ENCODE measurements at places on chromosomes 5 and 9.

DNA sequence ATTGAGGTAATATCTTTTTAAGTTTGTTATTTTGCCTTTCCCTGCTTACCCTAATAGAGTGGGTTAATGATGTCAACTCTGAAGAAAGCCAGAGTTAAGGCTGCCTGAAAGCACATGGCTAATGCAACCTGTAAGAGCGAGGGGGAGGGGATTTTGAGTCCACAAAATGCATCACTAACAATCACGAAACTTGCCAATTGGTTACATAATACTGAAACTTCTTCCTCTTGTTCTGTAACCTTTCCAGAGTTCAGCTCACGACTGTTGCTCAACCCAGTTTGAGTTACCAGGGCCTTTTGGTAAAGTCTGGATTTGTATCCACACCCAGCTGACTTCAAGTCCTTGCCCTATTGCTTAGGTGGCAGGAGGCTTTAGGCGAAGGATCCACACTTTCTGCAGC is 308.8 kb downstream of the EFNA5 start:
- no peak for DNase-seq

DNA sequence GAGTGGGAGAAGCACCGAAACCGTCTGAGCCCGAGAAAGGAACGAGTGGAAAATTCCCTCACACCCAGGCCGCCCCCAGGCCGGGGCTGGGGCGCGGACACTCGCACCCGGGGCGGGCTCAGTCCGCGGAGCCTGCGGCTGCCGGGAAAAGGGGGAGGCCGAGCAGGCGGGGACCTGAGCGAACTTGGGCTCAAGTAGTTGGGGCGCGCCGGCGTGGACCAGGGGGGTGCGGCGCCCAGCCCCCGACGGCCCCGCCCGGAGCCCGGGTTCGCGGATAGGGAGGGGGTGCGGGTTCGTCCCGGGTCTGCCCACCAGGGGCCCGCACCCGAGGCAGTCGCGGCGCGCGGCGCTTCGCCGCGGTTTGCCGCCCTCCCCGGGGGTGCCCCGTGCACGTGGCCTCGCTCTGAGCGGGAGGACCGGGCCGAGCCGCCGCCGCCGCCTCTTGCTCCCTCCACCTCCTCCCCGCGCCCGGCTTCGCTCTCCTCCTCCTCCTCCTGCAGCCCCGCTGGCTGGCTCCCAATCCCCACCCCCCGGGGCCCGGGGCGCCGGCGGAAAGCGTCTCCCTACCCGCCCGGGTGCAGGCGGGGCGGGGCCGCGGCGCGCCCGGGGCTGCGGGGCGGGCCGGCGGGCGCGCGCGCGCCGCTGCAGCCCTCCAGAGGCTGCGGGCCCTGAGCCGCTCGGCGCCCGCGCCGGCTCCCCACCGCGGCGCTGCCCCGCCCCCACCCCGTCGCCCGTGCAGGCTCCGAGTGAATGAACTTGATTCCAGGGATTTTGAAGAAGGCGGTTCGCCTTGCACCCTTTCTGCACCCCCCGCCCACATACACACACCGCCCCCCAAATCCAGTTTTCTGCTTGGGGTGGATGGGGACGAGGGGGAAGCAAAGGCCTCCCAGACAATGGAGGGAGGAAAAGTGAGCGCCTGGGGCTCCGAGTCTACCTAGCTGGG is 1.3 kb upstream of the NFIB start:
- DNase-seq, result no peak

DNA sequence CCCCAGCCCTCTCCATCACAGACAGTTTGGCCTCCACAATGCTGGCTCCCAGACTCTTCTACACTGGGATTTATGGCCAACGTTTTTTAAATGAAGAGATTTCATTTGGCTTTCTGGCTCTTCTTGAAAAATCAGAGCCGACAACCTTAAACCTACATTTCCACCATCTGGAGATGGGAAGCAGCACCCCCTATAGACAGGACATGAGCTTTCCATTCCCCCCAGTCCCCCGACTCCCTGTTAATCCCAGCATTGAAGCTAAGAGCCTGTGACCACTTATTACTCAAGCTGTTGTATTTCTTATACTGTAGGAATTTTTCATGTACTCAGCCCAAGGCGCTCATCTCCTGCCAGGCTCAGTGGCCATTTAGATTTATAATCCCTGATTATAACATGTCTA is 34.0 kb upstream of the AFAP1L1 start:
- no peak for DNase-seq

GRCh38 chr5:40484495-40484894 is 195.2 kb upstream of the PTGER4 start:
- DNase-seq, result no peak

DNA sequence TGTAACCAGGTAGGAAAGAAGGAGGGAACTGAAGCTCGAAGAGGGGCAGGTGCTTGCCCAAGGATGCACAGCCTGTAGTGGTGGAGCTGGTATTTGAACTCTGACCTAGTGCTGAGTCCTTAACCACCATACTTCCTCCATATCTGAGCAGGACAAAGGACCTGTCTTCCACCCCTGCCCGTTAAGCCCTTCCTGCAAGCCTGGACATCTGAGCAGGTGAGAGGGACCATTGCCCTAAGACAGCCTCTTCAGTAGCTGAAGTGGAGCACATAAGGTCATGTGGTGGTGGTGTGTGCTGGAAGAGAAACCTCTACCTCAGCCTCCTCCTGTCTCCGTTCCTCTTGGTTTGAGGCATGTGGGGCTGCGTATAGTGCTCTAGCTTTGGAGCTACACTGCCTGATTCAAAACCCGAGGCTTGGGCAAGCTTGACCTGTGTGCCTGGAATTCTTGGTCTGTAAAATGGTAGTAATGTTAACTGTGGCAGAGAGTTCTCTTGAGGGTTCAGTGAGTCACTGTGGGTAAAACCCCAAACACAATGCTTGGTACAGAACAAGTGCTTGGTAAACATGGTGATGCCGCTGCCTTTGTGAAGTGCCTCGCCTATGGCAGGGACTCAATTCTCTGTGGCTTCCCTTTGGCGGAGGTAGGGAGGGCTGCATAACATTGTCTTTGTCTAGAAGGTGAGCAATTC is 7.4 kb downstream of the GALNT10 start:
- DNase-seq, result no peak

DNA sequence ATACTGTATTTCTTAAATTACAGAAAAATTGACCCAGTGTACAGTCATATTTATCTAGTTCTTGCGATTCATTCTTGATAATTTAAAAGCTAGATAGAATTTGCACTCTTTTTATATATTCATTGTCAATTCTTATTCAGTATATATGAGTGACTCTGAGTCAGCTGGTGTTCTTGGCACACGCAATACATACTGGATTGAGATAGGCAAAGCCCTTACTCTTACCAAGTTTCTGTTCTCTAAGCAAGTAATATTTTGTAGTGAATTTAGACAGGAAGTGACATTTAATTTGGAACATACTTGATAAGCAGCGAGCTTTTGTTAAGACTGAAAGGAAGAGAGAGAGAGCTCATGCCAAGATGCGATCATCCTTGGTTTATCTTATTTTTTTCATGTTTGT is 57.7 kb downstream of the GPBP1 start:
- DNase-seq, result no peak

DNA sequence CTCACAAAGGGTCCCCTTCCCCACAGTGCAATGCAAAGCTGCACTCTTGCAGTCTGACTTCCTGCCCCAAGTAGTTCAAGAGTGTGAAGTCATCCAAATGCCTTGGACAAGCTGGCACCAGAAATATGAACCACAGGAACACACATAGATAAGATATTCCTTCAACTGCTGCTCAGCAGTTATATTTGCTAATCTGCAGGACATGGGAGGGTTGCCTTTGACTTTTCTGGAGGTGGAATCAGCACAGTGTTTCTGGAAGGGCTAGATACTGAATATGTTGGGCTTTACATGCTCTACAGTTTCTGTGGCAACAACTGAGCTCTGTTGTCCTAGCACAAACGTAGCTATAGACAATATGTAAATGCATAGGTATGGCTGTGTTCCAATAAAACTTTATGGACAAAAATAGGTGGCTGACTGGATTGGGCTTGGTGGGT is 96.7 kb upstream of the PCA3 start:
- DNase-seq, result no peak

GRCh38 chr9:107480386-107480789 is 9.2 kb downstream of the KLF4 start:
- DNase-seq, result no peak

GRCh38 chr5:40497573-40497972 is 182.1 kb upstream of the PTGER4 start:
- no peak for DNase-seq

DNA sequence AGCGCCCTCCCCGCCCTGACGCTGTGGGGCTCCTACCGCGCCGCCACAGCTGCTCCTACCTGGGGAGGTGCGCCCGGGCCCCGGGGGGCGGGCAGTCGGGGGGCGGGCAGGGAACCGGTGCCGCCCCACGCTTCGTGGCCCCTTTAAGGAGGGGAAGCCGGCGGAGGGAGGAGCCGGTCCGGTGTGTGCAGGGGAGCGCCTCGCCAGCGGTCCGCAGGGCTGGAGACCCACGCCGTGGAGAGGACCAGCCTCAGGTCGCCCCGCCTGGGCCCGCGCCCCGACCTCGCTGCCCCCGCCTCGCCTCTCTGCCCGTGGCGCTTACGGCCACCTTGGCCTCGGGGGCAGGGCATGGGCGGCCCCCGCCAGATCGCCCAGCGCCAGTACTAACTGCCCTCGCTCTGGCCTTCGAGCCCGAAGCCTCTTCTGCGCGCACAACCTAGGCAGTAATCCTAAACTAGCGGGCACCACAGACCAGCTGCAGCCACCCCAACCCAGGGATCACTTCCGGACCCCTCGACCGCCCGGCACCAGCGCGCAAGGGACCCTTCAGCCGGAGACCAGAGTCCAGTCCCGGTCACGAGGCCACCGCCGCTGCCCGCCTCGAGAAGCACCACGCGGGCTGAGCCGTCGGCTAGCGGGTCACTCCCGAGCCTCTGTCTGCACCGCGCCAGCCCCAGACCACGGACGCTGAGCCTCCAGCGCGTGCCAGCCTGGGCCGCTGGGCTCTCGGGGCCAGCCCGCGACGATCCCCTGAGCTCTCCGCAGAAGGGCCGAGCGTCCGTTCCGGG is at the start of gene FOXE1:
TSS of gene FOXE1 (plus strand) at position 171 of the 788 bp plus-strand sequence. CDS start 689 bp downstream, outside the sequence.
- no peak for DNase-seq

GRCh38 chr5:150457121-150457520 is 7.6 kb upstream of the RPS14 start:
- DNase-seq, result no peak

DNA sequence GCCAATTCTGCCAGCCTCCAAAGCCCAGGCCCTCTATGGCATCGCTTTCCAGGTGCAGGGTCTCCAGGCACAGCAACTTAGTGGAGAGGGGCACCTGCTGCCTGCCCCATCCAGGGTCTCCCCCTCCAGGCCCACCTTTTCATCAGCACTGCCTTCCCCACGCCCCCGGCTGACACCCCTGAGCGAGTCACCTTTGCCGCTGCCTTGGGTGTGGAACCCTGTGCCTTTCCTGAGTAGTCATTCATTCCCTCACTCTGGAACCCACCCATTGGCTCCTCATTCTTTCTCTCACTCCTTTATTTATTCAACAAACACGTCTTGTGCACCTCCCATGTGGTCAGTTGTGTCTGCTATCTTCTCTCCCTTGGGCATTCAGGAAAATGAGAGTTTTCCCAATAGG is 14.5 kb upstream of the RPL26L1 start:
- no peak for DNase-seq

GRCh38 chr5:35458824-35459207 is 158.8 kb upstream of the SPEF2 start:
- no peak for DNase-seq

- no peak for DNase-seq
These were observed at the start of gene ANGPTL2 for GRCh38 chr9:127122176-127123063. Gene ANGPTL2 (minus strand): TSS chr9:127122635. CDS start chr9:127108731, 13,904 bp downstream.
